Astrocyte (in vitro differentiated cells and primary cell): ENCODE measurements at places on chromosomes 12 and 14. TPM values are rescaled to one million over a fixed set of nuclear protein-coding genes. Genes with fewer than 3 reads are reported as not detected.

The PIANP gene
- total RNA-seq, result 3.1 and 3.6 TPM in 2 replicates

The BDKRB2 gene
- 0.70 and 0.89 TPM in 2 replicates for total RNA-seq

The NOVA1 gene
- 8.4 and 8.9 TPM in 2 replicates for total RNA-seq

The CISTR gene
- not detected in 2 replicates for total RNA-seq

The ACOT4 gene
- total RNA-seq, result 0.14 TPM in 1 of 2 replicates, not detected in the other

The KIF26A gene
- total RNA-seq, result 1.4 TPM in 2 replicates

The HIP1R gene
- 21.3 and 22.2 TPM in 2 replicates for total RNA-seq

The KCNC2 gene
- total RNA-seq, result not detected in 2 replicates

The EPYC gene
- total RNA-seq, result 0.26 and 0.39 TPM in 2 replicates

The ERBB3 gene
- 2.6 and 3.8 TPM in 2 replicates for total RNA-seq

The GLS2 gene
- 0.94 and 1.1 TPM in 2 replicates for total RNA-seq
